ENCODE measurements at places on chromosomes 1 and 21.

GRCh38 chr1:170853302-170853701 lies 82.0 kb upstream of the MROH9 start:
- no peak for DNase-seq

- DNase-seq = peak; percentile 77
These were observed at the start of gene PADI2 for GRCh38 chr1:17119076-17119772. Gene PADI2, minus strand, starts transcription at chr1:17119451. Its CDS starts 80 bp downstream, at chr1:17119371.

DNA sequence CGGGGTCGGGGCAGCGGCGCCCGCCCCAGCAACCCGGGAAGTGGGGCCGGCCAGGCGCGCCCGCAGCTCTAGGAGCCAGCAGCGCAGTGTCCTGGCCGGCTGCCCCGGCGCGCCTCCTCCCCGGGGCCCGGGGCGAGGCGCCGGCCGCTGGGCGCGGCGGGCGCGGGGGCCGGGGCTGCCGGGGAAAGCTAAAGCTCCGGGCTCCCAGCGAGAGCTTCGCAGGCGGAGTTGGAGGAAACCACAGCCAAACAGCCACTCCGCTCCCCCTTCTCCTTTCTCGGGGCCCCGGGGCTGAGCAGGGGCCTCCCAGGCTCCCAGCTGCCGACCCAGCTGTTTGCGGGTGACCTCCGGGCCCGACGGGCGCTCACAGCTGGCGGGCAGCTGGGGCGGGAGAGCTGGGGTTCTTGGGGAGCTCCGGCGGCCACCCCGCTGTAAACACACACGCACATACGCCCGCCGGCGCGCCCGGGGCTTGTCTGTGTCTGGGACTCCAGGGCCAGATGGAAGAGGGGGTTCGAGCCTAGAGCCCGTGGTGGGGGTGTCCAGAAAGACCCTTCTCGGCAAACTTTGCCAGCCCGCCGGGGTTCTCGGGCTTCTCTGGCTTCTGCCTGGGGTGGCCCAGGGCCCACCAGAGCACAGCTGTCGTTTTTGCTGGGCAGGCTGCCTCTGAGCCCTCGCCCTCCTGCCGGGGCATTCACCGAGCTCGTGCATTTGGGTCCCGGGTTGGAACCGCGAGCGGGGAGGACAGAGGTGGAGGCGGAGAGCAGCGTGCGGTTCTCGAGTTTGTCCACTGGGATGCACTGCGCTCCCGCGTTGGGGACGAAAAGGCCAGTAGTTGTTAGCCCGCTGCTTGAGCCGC lies 1.5 kb downstream of the AJAP1 start:
- DNase-seq = peak; percentile 46

DNA sequence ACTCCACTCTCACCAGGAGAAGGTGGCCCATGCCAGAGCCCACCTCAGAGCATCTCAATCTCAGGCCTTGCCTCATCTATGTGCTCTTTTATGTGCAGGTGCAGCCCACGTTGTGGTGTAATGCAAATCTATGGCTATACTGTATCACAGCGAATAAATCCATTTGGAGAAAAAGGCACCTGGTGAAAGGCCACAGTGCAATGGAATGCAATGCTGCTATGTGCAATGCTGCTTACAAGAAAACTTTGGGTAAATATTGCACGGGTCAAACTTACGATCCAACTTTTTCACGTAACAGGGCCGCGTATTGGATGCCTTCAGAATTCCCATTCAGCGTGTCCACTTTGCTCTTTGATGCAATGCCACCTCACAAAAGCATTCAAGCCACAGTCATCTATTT lies 13.5 kb downstream of the ZBTB18 start:
- no peak for DNase-seq

GRCh38 chr1:204356997-204357396 lies 2.7 kb downstream of the PLEKHA6 start:
- no peak for DNase-seq

- DNase-seq = no peak
These were observed 85.6 kb downstream of the PRRX1 start for GRCh38 chr1:170749549-170749948.

GRCh38 chr1:77509898-77510297 lies 172.6 kb downstream of the ZZZ3 start:
- no peak for DNase-seq

DNA sequence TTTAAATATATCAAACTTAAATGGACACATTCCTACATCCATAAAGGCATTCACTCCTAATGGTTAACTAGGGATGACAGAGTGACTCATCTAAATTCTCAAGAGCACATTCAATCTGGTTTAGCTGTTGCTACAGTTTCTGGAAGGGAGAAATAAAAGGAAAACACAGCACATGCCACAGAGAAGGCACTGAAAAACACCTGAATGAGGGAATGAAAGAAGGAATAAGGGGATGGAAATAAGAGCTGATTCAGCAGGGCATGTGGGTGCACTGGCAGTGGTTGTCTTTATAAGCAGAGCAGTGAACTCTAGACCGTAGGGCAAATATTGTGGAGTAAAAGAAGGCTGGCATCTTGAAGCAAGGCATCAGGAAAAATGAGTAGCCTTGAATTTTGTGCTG lies 79.3 kb downstream of the LHX4 start:
- no peak for DNase-seq

All from stimulated activated CD4-positive, alpha-beta T cell treated with anti-CD3 and anti-CD28 coated beads, Interleukin-15, amount 100 ng/mL, for 24 hours (primary cell).